ENCODE measurements at places on chromosomes 12 and 14.

DNA sequence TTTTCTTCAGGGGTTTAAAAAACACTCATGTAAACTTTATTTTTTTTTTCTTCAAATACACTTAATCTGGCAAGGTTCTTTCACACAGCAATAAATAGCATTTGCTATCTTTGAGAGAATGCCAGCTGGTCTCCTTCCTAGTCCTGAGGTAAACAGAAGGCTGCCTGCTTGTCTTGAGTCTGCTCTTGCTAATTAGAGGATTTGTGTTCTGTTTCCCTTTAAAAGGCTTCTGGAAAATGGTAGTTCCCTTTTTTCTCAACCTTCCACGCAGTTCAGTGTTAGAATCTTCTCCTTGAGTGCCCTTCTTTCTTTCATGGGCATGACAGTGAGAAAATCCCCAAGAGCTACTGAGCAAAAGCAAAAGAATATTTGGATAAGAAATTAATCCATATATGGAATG lies 92.3 kb upstream of the DCN start:
- DNase-seq: no peak

GRCh38 chr12:120261951-120262851 lies 3.3 kb downstream of the PXN start:
- peak; percentile 94 for DNase-seq

DNA sequence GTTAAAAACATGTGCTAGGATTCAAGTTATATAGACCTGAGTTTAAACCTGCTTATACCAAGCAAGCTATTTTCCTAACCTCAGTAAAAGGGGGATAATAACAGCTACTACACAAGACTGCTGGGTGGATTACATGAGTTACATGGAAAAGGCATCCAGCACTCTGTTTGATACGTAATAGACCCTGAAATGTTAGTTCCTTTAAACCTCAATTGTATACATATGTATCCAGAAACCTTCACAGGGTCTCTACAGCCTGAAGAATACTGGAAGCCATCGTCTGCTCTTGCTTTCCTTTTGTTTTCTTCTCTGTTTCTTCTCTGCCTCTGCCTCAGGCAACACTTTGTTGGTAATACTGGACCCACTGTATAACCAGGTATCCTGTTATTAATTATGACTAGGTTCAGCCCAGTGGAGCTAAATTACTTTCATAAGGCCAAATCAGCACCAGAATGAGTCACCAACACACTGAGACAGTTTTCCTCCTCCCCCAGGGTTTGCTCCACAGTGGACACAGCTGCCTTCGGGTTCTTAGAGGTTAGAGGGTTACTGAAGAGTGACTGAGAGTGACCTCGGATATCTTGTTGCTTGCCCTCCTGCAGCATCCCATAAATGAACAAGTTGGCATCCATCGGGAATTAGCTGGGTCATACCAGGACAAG lies 127.1 kb downstream of the CAPZA3 start:
- DNase-seq: peak; percentile 89

- no peak for DNase-seq
These were observed 98.4 kb downstream of the PPP2R5C start for GRCh38 chr14:101859958-101860357.

DNA sequence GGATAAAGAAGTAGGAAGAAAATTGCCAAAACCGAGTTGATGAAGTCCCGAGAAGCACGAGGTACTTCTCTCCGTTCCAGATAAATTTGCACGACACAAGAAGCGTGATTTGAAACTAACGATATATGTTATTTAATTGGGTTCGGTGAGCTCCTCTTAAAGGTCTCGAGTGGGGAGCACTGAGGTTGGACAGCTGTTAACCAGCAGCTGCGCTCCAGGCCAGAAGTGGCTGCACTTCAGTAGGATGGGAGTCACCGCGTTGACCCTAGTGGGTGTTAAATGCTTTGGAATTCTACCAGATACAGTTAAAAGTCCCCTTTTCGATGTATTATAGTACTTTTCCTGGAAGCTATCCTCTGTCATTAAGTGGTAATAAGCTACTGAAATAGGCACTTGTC lies 953 bp upstream of the DCAF5 start:
- peak; percentile 52 for DNase-seq

DNA sequence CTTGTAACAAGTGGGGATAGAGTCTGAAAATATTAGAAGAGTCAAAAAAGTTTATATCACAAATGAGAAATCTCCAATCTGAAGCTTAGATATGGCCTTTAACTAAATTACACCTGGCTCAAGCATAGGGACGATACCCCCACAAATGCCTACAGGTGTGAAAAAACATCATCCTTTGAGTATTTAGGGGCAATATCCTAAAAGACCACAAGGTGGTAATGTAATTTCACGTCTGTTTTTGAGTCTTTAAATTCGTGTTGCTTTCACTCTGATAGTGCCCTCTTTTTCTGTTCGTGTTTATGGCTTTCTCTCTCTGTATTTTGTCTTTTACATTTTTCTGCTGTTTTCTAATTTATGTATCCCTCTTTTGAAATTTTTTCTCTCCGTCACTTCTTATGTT lies 84.3 kb downstream of the ETNK1 start:
- peak; percentile 44 for DNase-seq

- no peak for DNase-seq
These were observed 80.0 kb upstream of the RGS6 start for GRCh38 chr14:71852181-71852580.

DNA sequence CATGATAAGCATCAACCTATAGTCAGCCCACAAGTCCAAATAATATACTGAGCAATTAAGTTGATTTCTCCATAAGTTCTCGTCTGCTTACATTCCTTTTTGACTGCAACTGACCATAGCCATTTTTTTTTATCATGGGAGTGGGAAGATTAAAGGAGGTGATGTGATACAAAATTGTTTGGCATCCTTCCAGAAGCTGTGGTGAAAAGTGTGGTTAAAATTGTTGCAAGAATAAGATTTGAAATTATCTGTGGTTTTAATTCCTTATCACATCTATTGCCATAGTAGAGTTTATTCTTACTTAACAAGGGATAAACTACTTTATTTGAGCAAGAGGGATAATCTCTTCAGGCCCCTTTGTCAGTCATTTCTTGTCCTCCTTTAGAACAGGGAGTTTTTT lies 50.7 kb downstream of the LIN52 start:
- DNase-seq: peak; percentile 8

DNA sequence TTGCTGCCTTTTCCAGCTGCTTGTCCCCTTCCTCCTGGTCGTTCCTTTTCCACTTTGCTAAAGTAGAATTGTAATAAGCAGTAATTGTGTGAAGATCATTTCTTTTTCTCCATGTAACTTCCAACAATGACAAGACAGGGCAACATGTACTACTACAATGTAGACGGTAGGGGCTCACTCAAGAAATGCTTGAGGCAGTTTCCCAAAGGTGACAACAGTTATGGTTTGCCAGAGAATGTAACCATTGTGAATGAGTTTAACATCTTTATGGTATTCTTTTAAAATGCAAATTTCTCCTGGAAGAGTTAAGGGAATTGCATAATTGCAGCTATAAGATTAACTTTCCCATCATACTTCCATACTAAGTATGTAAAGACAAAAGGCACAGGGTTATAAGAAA lies 23.8 kb upstream of the PHLDA1 start:
- DNase-seq: peak; percentile 38

DNA sequence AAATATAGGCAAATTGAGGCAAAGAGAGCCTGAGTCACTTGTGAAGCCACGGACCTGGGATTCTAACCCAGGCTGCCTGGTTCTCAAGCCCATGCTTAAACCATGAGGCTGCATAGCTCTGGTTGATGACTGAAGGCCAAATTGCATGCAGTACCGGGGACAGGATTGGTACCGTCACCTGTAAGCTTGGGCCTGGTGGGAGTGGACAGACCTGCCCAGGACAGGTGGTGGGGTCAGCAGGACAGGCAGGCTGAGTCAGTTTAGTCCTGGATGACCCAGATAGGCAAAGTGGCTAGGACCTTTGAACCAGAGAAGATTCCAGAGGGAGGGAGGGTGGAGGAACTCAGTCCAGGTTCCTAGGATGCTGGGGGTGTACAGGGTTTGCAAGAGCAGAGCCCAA lies 25.8 kb downstream of the RIN3 start:
- DNase-seq: peak; percentile 34

DNA sequence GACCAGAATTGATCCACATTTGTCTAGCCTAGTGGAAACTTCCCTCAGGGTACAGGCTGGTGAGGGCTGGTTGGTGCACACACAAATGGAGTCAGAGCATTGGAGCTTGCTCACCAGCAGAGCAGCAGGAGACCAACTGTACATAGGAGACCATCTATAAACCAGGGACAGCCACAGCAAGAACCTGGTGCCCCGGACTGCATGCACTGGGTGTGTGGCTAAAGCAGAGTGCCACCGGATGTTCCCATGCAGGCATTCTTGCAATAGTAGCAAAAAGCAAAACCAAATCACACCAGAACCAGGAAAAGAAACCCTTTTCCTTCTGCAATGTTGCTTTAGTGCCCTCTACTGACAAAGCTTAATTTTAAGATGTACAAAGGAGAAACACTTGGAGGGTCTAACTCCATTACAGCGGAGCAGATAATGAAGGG lies 136.4 kb downstream of the MDGA2 start:
- no peak for DNase-seq

GRCh38 chr12:132775502-132776229 lies 14.0 kb upstream of the ANKLE2 start:
- no peak for DNase-seq

- DNase-seq: no peak
These were observed 827 bp upstream of the TEDC1 start for GRCh38 chr14:105490267-105490571.

- no peak for DNase-seq
These were observed 58.0 kb upstream of the RTRAF start for GRCh38 chr14:51931308-51931707.

- no peak for DNase-seq
These were observed 51.5 kb downstream of the HCAR2 start for GRCh38 chr12:122651520-122652224.

- no peak for DNase-seq
These were observed 115.3 kb upstream of the PLEKHA5 start for GRCh38 chr12:19014240-19014639.

- DNase-seq: no peak
These were observed 728.3 kb downstream of the LRFN5 start for GRCh38 chr14:42334931-42335330.

- DNase-seq: peak; percentile 43
These were observed 26.8 kb downstream of the BCAT1 start for GRCh38 chr12:24922090-24922489.

DNA sequence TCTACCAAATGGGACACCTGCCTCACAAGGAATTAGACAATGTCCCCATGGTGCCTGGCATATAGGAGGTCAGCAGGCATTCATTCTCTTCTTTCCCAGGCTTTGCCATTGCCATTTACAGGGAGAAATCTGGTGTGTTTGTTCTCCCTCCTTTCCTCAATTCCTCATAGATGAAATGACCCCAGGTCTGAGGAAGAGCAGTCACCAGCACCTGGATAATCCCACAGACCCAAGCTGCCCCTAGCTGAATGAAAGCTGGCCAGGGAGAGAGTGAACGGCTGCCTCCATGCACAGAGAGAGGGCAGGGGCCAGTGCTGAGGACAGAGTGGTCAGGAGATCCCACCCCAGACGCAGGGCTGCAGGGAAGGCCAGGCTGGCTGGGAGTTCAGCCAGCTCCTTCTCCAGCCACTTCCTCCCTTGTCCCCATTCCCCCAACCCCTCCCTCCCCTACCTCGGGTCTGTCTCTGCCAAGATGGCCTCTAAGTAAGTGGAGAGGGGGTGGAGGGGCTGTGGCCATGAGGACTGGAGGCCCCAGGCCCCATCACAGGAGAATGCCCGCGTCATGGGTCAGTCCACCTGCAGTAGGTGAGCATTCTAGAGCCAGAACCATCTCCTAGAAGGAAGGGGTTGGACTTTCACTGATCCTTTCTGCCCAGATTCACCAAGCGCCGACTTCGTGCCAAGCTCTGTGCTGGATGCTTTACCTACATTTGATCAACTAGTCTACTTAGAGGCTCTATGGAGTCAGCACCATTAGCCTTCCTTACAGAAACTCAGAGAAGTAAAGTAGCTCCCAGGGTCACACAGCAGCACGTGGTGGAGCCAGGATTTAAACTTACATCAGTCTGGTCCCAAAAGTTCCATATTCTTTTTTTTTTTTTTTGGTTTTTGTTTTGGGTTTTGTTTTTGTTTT lies 2.0 kb upstream of the KRT4 start:
- DNase-seq: no peak

DNA sequence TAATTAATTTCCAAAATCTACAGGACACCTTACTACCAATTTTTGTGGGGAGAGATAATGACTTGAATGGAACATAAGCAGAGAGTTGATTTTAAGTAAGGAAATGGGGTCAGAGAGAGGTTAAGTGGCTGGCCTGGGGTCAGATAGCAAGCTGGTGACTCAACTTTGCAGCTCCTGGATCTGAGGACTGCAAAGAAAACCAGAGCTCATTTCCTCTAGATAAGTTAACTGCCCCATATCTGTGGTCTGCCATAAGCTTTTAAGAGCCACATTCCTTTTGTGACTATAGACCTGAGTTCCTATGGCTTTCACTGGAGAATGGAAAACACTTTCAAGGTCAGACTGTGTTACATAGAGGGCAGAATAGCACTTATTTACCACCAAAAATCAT lies 201.2 kb upstream of the PRICKLE1 start:
- peak; percentile 88 for DNase-seq

GRCh38 chr14:77107228-77107627 lies 9.2 kb downstream of the CIPC start:
- DNase-seq: no peak

DNA sequence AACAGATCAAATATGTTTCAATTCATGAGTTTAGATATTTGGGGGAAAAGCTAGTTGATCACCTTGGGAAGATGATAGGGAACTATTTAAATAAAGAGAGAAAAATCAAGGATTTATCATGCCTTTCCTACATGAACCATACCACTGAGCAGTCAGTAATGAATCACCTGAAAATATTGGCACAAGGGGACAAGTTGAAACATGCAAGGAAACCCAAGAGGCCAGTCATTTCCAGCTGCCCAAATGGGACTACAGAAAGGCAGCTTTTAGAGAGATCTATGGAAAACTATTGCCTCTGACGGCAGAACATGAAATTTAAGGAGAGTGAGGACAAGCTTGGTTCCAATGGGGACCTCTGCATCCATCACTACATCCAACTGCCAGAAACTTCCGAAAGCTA lies 14.1 kb upstream of the ETV6 start:
- peak; percentile 30 for DNase-seq

DNA sequence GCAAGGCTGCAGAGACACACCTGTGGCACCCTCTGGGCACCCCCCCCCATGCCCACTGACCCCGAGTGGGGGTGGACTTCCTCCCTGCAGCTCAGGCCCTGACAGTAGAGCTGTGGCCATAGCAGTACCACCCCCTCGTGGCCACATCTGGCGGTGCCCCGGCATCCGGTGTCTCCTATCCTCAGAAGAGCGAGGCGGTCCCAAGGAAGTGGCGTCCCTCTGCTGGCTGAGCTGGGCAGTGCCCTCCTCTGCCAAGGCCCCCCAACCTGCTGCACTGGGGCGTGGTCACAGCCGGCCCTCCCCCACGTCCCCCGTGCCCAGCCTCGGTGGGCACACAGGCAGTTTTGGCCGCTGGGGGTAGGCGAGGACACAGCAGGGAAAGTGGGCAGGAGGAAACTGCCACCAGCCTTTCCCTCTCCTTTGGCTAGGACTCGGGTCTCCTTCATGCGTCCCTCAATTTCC lies 6.0 kb upstream of the SLC6A12 start:
- peak; percentile 78 for DNase-seq
